Lung (tissue), 17 donors: ENCODE measurements at places on chromosomes 2 and 18.

- no peak for DNase-seq
Observed at GRCh38 chr2:44522846-44523245, 161.1 kb downstream of the CAMKMT start.

DNA sequence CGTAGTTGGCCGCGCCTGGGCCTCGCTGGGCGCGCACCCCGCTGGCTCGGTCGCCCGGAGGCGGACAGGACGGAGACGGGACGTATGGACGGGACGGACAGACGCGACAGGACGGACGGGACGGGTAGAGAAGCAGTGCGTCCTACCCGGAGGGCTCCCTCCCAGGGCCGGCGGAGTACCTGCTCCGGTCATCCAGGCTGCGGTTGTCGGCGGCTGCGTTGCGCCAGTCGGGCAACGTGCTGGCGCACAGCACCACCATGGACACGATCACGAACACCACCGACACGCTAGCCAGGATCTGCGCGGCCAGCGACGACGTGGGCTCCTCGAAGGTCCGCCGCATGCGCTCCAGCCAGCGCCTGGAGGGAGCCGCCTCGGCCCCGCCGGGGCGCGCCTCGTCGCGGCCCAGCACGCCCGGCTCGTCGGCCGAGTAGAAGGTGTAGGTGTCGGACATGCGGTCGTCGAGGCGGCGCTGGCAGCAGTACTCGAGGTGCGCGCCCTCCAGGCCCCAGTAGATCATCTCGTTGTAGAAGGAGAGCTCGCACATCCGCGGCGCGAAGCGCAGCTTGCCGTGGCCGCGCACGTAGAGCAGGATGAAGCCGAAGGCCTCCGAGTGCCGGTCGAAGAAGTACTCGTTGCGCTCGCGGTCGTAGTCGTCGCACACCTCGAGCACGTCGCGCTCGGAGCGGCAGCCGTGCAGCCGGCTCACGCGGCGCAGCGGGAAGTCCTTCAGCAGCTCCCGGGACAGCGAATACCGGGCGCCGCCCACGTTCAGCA is 903 bp downstream of the KCNG3 start:
- DNase-seq: peak; percentile 39

DNA sequence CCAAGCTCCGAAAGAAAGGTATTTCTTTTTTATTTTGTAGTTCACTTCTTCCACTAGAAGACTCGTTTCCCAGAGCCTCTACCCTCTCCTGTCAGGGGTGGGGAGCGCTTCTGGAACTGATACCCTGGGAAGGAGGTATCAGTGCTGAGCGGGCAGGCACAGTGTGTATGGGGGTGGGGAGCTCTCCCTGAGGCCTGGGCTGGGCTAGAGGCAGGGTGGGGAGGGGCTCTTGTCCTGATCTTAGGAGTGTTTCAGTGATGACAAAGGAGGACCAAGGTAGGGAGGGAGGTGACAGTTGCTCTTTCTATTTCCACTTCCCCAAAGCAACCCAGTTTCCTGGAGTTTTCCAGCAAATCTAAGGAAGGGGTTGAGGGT is 65.4 kb downstream of the ARHGAP25 start:
- no peak for DNase-seq

DNA sequence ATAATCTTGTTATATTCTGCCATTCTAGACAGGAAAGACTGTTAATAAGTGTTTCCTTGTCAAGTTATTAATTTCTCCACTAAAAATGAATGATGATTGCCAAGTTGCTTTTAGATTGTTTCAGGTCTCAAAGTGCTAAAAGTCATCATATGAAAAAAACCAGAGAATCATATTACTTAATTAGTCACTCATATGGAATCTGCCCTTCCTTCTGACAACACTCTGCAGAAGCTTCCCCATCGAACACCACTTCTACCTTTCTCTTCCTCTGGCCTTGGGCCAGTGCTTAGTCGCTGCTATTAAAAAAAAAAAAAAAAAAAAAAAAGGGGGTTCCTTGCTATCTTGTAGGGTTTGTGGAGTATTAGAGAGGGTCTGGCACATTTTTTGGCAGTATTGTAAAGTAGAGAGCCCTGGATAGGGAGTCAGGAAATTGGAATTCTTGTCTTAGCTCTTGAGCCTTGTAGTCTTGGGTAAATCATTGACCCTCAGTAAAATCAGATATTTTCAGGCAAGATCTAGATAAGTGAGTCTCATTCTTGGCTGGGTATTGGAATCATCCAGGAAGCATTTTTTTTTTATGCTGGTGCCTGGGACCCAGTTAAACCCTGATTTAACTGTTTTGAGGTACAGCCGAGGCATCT is 141.7 kb upstream of the CCDC68 start:
- no peak for DNase-seq

- DNase-seq: no peak
Observed at GRCh38 chr2:64698668-64699444, 45.1 kb upstream of the SERTAD2 start.

GRCh38 chr18:54030434-54030833 is 194.0 kb downstream of the MBD2 start:
- no peak for DNase-seq

GRCh38 chr2:181146171-181146570 is 165.8 kb downstream of the UBE2E3 start:
- no peak for DNase-seq

GRCh38 chr2:47767880-47768609 is 14.9 kb upstream of the MSH6 start:
- DNase-seq: peak; percentile 71

DNA sequence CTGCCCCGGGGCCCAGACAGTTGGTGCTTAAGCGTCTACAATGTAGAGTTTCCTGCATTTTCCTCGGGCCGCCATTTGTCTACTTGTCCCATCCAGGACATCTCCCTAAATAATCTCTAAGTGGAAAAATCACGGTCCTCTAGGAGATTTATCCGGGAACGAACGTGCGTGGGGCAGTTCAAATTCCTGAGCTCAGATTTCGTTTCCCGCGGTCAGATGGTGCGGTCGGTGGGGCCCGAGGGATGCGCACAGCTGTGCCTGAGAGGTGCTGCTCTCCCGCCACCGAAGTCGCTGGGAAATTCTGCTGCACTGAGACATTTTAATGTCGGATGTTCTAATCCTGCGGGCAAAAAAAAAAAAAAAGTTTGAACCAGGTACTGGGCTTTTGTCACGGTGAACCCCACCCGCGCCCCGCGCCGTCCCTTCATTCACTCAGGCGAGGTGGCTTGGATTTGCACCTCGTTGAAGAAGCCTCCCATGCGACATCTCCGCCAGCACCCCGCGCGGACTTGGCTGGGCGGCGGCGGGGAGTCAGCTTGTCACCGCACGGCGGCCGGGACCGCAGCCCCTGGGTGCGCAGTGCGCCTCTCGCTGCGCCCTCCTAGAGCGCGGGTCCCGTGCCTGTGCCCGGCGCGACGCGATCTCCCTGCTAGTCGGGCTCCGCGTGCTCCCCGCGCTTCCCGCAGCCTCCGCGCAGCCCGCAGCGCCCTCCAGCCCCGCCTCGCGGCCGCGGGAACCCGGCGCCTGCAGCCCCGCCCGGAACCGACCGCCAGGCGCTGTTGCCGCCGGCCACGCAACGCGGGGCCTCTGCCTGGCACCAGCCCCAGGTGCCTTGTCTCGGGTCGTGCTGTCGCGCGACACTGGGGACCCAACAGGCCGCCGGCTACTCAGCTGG is 191.9 kb upstream of the TCF4 start:
- DNase-seq: peak; percentile 54

- no peak for DNase-seq
Observed at GRCh38 chr18:57841568-57841967, 38.5 kb upstream of the ATP8B1 start.

DNA sequence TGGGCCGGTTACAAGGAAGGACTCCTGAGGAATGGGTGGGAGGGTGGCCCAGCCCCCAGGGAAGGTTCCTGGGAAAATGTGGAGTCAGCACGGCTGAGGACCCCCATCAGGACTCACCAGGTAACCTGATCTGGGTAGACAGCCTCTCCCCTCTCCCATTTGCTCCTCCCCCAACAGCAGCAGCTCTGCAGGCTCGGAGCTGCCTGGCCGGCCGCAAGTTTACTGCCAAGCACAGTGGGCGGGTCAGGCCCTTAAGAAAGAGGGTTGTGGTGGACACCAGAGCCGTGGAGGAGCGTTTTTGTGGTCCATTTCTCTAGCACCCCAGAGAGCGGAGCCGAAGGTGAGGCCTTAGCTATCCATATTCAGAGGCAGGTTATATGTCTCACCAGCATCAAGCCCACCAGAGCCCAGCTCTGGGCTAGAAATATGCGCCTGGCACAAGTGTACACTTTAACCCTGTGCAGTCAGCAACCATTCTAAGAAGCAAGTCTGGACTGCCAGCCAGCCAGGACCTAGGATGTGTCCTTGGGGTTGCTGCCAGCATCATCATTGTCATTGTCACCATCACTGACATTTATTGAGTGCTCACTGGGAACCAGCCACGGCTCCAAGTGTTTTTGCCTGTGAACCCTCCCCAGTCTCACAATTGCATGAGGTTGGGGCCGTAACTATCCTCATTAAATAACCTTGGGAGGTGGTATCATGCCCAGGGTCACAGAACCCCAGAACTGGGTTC is 190.1 kb downstream of the KLHL29 start:
- DNase-seq: no peak

GRCh38 chr2:7987992-7988391 is 693.9 kb upstream of the ID2 start:
- no peak for DNase-seq

DNA sequence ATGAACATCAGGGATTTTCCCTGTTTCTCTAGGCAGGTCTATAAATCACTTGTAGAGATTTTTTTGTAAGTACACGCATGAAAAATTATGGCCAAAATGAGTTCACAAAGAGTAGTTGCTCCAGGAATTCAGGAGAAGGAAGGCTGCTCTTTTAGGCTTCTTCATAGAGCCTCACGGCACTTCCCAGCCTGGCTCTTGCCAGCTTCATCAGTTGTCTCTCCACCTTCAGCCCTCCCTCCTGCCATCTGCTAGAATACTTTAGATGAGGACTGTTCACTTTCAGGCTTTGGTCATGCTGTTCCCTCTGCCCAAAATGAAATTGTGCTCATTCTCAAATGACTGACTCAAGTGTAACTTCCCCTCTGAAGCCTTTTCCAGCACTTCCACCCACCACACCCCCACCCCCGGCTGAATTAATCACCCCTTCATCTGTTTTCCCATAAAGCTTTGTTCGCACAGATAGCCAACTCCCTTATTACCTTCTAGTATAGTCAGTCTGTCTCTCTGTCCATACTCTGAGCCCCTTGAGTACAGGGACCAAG is 1.8 kb upstream of the ABCA12 start:
- no peak for DNase-seq

DNA sequence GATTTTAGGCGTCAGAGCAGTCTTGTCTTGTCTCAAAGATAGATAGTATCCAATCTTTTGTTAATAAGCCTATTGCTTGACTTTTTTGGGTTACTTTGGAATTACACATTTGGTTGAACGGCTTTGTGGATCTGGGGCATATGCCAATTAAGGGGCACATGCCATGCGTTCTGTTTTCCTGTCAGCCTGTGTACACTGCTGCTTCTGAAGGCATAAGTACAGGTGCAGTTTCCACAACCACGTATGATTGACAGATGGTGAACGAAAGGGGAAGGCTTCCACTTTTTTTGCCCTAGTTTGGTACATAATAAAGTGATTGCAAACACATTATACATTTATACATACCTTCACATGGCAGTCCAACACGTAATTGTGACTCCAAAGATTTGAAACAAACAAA is 102.3 kb downstream of the RAPH1 start:
- DNase-seq: no peak

- no peak for DNase-seq
Observed at GRCh38 chr2:218285604-218286003, 6.7 kb downstream of the TMBIM1 start.

DNA sequence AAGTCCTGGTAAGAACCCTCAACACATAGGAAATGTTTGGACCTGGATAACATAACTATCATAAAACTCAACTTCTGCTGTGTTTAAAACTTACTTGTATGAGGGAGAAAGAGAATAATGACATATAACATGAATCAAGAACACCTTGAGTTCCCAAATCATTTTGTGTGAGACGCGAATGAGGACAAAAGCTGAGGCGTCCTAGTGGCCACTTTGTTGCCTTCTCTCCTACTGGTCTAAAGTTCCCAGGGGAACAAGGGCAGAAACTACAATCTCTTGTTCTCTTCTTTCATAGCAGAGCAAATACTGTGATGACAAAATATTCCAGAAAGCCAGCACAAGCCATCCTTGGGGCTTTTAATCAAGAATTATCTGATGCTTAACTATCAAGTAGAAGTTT is 8.3 kb upstream of the LCT start:
- DNase-seq: no peak

- no peak for DNase-seq
Observed at GRCh38 chr2:136375017-136375901, 257.3 kb upstream of the CXCR4 start.

DNA sequence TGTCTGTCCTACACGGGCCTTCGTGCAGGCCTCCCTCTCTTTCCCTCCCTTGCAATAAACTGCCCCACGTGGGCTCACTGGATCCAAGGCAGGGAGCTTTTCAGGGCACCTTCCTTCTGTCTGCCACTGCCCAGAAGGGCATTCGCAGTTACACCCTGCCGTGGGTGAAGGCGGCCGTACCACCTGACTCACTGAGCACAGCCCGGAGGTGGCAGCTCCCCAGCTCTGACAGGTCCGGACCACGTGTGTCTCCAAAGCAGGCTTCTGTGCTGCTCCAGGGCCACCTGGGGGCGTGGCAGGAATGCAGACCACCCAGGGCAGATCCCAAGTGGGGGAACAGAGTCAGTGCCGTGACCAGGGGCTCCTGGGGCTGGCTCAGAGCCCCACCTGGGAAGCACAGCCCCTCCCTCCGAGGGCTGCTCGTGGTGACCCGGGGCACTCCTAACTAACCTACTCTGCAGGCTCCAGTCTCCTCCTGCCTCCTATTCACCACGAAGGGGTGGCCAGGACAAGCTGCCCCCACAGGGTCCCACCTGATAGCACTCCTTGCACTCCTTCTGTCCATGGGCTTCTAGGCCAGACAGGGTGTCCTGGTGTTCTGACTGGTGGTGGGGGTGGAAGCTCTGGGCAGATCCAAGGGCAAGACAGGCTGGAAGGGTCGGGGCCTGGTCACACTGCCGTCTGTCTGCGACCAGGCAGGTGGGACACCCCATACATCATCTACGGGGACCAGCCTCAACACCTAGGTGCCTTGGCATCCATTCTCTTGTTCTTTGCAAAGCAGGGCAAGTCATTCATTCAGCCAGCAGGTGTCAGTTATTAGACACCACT is 9.7 kb downstream of the SNED1 start:
- no peak for DNase-seq

GRCh38 chr2:17958466-17959092 is 80.1 kb downstream of the KCNS3 start:
- no peak for DNase-seq

DNA sequence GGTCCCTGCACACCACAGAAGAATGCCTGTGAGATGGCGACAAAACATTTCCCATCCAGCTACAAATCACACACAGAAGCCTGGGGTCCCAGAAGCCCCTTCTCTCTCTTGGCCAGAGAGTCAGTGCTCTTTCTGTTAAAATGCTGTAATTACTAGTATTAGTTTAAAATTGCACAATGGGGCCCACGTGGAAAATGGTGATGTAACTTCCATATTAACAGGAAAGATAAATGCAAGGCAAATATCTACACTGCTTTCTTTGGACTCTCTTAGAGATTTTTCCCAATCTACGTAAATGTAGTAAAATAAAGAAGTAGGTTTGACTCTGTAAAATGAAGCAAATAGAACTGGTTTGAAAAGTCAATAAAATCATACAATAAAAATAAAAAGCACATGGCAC is 113.9 kb upstream of the TFCP2L1 start:
- no peak for DNase-seq
